LHCN-M2 (cell line): ENCODE measurements at places on chromosomes 6 and 20.
A peak's percentile ranks its signal among the peaks of the same experiment; 100 is the strongest.

GRCh38 chr20:919491-919916 lies 3.4 kb upstream of the ANGPT4 start:
- no peak for DNase-seq

GRCh38 chr6:21756487-21756886 lies 162.9 kb downstream of the SOX4 start:
- DNase-seq, result no peak

- DNase-seq, result peak; percentile 100
These were observed 191.8 kb upstream of the MAN1A1 start for GRCh38 chr6:119541132-119541905.

- DNase-seq, result no peak
These were observed 243.3 kb downstream of the PREX1 start for GRCh38 chr20:48584391-48585060.

DNA sequence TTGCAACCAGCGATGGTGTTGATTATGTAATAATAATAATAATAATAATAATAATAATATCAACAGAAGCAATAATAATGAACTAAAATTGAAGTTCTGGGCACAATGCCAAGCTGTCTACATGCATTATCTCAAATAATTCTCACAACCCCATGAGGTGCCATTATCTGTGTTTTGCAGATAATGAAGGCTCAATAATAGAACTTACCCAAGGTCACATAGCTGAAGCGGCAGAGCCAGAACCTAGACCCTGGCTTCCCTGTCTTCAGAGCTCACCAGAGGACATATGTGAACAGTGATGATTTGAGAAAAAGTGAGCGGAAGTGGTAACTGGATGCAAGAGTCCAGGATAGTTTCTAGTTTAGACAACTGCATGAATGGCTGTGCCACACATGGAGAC lies 91.0 kb downstream of the HIVEP1 start:
- DNase-seq, result no peak

DNA sequence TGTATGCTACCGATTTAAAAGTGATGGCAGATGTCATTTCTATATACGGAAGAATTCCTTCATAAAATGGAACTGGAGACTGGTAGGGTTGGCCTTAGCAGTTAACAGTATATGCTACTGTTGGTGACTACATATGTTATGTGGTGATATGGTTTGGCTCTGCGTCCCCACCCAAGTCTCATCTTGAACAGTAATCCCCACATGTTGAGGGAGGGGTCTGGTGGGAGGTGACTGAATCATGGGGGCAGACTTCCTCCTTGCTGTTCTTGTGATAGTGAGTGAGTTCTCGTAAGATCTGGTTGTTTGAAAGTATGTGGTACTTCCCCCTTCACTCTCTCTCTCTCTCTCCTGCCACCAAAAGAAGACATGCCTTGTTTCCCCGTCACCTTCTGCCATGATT lies 29.6 kb downstream of the RGS17 start:
- no peak for DNase-seq

GRCh38 chr6:42783876-42784642 lies 2.2 kb downstream of the BICRAL start:
- DNase-seq, result no peak

GRCh38 chr6:111427341-111428116 lies 55.5 kb downstream of the REV3L start:
- DNase-seq, result peak; percentile 97

DNA sequence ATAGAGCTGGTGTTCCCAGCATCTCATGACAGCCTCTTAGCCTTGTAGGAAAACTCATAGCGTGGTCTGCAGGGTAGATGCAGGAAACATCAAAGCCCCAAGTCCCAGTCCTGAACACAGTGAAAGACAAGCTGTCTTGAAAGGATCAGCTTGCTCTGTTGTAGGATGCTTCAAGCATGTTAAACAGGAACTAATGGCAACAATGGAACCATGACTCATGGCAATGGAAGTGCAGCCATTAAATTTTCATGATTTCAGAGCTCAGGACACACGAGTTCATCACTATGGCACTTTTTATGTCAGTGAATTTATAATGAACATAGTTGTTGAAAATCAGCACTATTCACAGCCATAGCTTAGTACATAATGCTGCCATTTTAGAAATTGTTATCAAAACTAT lies 367.7 kb downstream of the KIF16B start:
- DNase-seq, result peak; percentile 21

DNA sequence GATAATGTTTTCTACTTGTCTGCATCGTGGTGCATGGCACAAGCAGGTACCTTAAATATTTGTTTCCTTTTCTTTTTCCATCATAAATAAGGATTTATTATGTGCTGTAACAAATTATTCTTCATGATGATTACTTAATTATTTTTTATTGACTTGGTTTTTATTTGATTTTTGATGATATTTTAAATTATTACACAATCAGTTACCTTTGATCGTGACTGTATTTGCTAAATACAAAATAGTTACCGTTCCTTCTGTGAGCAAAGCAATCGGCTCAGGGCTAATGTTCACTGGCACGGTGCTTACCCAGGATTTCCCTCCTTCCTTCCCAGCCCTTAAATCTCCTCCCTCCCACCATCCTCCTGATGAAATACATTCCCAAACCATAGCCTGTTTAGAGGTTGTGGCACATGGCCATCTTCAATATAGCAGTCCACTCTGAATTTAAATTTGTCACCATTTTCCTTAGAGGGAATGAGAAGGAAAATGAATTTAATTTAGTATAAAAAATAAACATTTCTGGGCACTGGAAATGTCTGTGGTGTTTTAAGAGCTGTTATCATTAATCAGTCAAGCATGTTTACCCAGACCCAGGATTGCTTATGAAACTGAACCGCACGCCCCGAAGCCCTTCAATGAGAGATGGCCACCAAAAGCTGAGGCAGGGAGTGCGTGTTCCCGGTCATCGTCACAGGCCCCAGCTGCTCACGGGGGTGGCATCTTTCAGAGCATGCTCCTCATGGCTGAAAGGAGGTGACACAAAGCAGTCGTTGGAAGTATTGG lies 23.0 kb upstream of the EXOC2 start:
- DNase-seq, result no peak

DNA sequence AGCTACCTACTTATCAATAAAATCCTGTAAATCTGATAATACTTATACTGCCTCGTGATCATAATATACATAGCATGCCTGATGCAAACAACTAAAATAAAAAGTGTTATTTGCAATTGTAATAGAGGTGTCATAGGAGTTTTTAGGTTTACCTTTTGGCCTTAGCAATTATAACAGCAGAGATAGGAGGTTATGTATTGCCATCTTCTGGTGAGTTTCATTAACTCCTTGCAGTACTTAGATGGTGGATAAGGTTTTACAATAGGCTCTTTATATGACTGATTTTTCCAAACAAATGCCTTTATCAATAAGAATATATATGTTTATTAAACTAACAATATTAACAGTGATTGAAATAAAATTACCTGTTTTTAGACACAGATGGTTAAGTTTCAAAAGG lies 27.8 kb upstream of the MYCT1 start:
- peak; percentile 27 for DNase-seq

DNA sequence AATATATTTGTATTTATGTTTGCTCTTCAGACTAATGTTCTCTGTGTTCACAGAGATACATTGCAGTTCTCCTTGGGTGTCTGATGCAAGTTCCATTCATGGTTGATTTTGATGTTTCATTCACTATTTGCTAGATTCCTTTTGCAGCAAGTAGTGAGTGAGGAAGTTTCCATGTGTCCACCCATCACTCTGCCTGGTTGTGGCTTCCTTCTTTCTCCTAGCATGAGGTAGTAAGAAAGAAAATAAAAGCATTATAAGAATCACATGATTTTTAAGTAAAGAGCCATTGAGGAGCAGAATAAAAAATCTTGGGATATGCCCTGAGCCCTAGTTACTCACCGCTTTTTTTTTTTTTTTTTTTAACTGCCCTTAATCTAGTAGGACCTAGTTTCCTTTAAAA lies 8.7 kb downstream of the SASH1 start:
- DNase-seq, result no peak

DNA sequence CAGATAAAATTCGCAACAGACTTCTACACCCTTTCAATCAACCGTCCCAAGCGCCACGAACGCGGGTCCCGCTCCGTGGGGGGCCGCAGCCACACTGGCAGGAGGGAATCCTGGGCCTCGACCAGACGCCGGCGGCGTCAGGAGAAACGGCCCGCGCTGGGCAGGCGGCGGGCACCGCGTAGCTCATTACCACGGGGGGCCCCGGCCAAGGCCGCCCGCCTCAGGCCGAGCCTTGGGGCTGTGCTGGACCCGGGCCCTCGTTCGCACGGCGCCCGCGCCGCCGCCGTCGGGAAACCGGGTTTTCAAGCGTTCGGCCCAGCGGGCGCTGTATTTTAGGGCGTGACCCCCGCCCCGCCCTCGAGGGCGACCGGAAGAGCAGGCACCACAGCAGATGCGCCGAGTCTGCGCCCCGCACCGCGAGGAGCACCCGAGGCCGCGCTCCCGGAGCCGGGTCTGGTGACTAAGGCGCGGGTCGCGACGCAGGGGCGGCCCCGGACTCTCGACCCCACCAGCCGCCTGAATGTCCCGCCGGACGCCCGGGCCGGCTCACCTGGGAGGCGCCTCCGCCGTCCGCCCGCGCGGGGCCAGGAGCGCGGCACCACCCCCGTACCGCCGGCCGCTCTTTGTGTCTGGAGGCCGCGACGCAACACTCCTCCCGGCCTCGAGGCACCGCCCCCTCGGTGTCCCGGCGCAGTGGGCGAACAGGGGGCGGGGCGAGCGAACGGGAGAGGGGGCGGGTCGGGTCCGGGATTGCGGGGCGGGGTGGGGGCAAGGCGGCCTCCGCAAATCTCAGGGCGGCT lies at the start of gene NINL:
Gene NINL, minus strand, starts transcription at position 627 of the 800 bp plus-strand sequence. CDS start 58,944 bp downstream, outside the sequence.
- DNase-seq, result peak; percentile 51

DNA sequence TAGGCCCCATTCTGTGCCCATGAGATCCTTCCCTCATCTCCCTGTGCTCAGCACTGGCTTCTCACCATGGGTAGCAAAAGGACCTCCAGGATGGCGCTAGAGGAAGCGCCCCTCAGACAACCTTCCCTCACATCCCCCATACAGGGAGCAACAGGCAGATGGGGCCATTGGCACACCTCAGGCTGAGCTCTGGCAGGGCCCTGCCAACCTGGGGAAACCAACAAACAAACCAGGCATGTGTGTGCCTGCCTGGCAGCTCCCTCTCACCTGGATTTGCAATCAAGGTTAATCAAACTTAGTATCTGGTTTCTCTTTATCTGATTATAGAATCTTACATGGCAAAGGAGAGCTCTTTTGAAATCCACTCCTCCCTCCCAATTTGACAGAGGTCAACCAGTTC lies 134.9 kb downstream of the SLC23A2 start:
- no peak for DNase-seq

DNA sequence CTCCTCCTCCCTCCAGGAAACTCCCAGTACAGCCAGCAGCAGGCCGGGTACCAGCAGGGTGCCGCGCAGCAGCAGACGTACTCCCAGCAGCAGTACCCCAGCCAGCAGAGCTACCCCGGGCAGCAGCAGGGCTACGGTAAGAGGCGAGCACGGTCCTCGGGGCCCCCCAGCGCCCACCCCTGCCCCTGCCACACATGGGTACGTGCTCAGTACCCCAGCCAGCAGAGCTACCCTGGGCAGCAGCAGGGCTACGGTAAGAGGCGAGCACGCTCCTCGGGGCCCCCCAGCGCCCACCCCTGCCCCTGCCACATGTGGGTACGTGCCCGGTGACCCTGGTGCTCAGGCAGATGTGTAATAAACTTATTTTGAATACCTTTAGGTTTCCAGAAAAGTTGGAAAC lies 10.2 kb upstream of the MTG2 start:
- DNase-seq, result no peak

DNA sequence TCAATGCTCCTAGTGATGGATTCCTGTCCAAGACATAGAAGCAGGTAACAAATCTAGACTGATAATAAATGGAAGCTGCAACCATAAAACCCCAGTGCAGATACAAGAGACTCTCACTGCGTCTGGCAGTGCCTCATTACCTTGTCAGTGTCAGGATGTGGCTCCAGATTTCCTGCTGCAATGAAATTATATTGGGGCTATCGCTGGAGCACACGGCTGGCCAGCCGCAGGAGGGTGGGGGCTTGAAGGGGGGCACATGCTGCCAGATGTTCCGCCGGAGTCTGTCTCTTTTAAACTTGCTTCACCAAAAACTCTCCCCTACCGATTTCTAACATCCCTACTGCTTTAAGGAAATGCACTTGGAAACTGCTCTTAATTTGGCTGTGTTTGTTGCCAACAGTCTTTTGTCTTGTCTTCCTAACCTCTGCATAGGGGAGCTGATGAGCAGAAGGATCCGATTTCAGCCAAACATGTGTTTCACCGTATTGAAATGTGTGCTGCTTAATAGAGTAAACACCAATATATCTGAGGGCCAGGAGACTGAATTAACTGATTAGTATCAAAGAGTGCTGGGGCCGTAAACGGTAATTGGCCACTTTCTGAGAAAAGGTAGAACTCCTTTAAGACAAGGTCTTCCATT lies 102.2 kb upstream of the EXOC2 start:
- DNase-seq, result no peak

DNA sequence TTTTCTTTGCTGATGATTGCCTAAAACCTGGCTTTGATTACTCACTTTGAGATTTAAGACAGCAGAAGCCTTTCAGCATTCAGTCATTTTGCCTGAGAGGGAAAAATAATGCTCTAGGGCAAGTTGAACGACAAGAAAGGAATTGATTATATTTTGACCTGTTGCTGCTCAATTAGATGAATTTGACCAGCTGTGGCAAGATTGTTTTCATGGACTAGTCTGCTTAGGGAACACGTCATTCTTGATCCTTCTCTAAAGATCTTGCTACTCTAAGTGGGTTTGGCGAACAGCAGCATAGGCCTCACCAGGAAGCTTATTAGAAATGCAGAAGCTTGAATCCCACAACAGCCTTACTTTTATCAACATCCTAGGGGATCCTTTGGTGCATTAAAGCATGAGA lies 59.7 kb upstream of the PHACTR1 start:
- DNase-seq, result no peak

DNA sequence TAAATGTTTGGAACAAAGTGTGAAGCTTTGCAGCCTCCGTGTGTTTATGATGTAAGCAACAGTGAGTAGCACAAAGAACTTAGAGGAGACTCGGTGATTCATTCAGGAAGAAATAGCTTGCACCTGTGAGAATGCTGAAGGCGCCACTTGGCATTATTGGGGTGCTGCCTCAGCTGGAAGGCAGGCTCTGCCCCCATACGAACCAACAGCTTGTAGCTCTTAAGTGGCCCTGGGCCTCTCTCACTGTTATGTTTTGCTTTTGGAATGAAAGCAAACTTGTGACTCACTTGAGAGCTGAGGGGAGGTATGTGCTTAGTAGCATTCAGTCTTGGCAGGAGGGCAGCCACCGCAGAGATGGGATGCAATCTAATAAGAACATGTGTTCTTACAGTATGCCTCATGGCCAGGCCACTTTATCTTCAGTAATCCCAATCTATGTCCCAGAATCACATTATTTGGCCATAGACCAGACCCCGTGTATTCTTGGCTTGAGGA lies 310.7 kb downstream of the EYA4 start:
- DNase-seq, result peak; percentile 99

GRCh38 chr6:99026135-99026534 lies 78.4 kb upstream of the FBXL4 start:
- peak; percentile 22 for DNase-seq

GRCh38 chr6:157603314-157603940 lies 219.6 kb upstream of the SNX9 start:
- no peak for DNase-seq

DNA sequence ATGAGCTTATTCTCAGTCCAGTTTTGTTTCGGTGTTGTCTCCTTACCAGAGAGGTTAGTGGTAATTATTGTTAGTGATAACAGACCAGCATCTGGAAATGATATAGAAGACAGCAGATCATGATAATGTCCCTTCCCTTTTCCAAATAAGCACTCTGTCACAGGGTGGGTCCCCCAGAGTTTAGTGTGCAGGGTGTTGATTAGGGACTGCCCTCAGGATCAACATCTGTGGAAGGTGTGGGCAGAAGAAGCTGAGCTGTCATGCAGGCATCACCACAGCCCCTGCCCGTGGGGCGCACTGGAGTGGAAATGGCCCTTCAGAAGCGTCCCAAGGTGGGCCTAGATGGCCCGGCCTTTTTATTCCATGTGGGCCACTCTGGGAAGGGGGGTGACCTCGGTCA lies 67.6 kb upstream of the DTNBP1 start:
- DNase-seq, result no peak
